Activated CD4-positive, alpha-beta memory T cell treated with anti-CD3 and anti-CD28 coated beads for 36 hours (primary cell): ENCODE measurements at places on chromosomes 5 and 9. TPM values are rescaled to one million over a fixed set of nuclear protein-coding genes. Genes with fewer than 3 reads are reported as not detected.
A peak's percentile ranks its signal among the peaks of the same experiment; 100 is the strongest.

GRCh38 chr9:114238472-114238871 is 83.1 kb downstream of the COL27A1 start:
- H3K4me1 ChIP-seq: no peaks in the 10 kb centered on the region
- H3K4me3 ChIP-seq: no peak overlapping the region
- H3K36me3 ChIP-seq: no peaks in the 10 kb centered on the region

SLC9A3 gene
- 1.8 TPM for total RNA-seq

ANKRD18A gene
- total RNA-seq: 8.3 TPM

DNA sequence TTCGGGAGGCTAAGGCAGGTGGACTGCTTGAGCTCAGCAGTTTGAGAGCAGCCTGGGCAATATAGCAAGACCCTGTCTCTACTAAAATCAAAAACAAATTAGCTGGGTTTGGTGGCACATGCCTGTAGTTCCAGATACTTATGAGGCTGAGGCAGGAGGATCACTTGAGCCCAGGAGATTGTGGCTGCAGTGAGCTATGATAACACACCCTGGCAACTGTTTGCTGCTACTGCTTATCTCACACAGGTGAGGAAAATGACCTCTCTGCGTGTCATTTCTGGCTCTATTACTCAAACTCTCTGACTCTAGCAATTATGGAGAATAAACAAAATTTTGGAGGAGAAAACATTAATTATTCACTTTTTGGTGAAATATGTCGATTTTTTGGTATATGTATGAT is 45.3 kb upstream of the TMC1 start:
- no peak overlapping the region for H3K4me3 ChIP-seq
- no peak for DNase-seq
- H3K4me1 ChIP-seq: peaks cover 49% of the 10 kb centered on the region
- H3K27me3 ChIP-seq: no peaks in the 10 kb centered on the region
- H3K36me3 ChIP-seq: no peaks in the 10 kb centered on the region
- peak overlapping the region; percentile 49 for H3K27ac ChIP-seq

TSLP gene
- 0.55 TPM for total RNA-seq

DNA sequence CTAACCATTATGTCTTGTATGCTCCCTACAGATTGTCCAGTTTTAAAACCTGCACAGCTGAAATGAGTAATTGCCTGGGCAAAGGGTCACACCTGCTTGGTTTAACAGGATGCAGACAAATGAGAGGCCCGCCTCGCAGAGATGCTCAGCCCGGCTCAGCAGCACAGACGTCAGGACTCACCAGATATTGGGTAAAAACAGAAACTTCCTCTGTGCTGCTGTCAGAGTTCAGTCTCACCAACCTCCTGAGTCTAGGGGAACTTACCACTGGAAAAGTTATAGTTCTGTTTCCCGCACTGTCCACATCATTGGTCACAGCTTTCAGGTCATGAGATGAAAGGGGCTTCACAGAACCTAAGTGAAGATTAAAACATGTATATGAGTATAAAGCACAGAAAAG is 152.5 kb downstream of the ESM1 start:
- peaks cover under 1% of the 10 kb centered on the region for H3K27me3 ChIP-seq
- H3K27ac ChIP-seq: no peak overlapping the region
- no peak overlapping the region for H3K4me3 ChIP-seq
- H3K4me1 ChIP-seq: peaks cover 16% of the 10 kb centered on the region

- no peak for DNase-seq
- H3K27ac ChIP-seq: peak overlapping the region; percentile 31
- peaks cover 3% of the 10 kb centered on the region for H3K27me3 ChIP-seq
- H3K36me3 ChIP-seq: no peaks in the 10 kb centered on the region
- H3K4me1 ChIP-seq: peaks cover 8% of the 10 kb centered on the region
These were observed 191.3 kb downstream of the RGS3 start for GRCh38 chr9:113654605-113655428.

DNA sequence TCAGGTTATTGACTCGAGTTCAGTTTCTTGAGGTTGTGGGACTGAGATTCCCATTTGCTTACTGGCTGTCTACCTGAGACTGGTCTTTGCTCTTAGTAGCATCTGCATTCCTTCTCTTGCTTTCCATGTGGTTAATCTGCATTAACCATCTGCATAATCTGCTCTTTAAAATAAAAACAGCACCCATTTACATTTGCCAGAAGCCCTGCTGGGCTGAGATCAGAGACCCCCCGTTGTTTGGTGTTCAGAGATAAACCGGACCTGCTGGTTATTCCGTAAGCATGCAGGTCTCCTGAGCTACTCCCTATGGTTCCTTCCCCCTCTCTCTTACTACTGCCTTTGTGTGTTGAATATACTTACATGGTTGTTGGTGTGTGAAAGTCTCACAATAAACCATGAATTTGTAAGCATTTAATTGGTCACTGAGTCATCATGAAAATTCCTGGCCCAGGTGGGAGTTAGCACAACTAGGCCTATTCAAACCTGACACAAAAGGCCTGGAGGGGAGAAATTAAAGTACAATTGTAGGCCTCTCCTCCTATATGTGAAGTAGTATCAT is 396.7 kb downstream of the MRPS30 start:
- H3K4me3 ChIP-seq: no peak overlapping the region
- no peaks in the 10 kb centered on the region for H3K4me1 ChIP-seq
- no peak for DNase-seq
- H3K36me3 ChIP-seq: no peaks in the 10 kb centered on the region

CDX1 gene
- not detected for total RNA-seq

GRCh38 chr9:86795823-86796553 is 151.3 kb downstream of the GAS1 start:
- H3K4me3 ChIP-seq: no peak overlapping the region
- no peaks in the 10 kb centered on the region for H3K4me1 ChIP-seq
- DNase-seq: no peak
- no peaks in the 10 kb centered on the region for H3K36me3 ChIP-seq
- no peak overlapping the region for H3K27ac ChIP-seq
- peaks cover 7% of the 10 kb centered on the region for H3K27me3 ChIP-seq

IL5 gene
- 4.1 TPM for total RNA-seq

DNA sequence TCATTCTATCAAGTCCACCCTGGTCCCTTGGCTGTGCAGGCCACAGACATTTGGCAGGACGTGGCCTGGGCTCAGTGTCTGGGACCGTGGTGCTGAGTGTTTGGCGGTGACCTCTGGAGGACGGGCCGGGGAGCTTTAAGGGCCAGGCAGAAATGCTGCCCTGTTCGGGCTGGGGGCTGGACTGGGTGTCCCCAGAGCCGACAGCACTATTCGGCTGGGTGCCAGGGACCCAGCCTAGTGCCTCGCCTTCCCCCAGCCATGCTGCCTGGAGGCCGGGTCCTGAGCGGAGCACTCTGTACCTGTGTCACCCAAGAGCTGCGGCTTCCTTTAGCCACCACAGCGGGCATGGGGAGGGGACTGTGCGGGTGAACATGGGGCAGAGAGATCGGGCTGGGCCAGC is 40.4 kb downstream of the COL5A1 start:
- H3K27me3 ChIP-seq: no peaks in the 10 kb centered on the region
- H3K36me3 ChIP-seq: no peaks in the 10 kb centered on the region
- DNase-seq: no peak
- H3K4me3 ChIP-seq: no peak overlapping the region
- H3K4me1 ChIP-seq: no peaks in the 10 kb centered on the region
